ENCODE measurements at places on chromosomes 16 and 17. TPM values are rescaled to one million over a fixed set of nuclear protein-coding genes. Genes with fewer than 3 reads are reported as not detected.

Gene SLC6A2
- total RNA-seq = 0.11 TPM

- DNase-seq = no peak
Measured at GRCh38 chr17:47295037-47295873, 28.5 kb upstream of the EFCAB13 start.

Gene KRTAP17-1
- not detected for total RNA-seq

GRCh38 chr16:23333831-23334456 lies 31.8 kb downstream of the SCNN1B start:
- DNase-seq = no peak

Gene SLC5A2
- 1.3 TPM for total RNA-seq

Gene ZDHHC1
- total RNA-seq = 3.5 TPM

GRCh38 chr16:6698548-6698947 lies 634.1 kb upstream of the RBFOX1 start:
- no peak for DNase-seq
